ENCODE measurements at places on chromosomes 7 and 10. TPM values are rescaled to one million over a fixed set of nuclear protein-coding genes. Genes with fewer than 3 reads are reported as not detected.

NKX2-3 gene
- not detected for total RNA-seq

LIPK gene
- not detected for total RNA-seq

SEMA3A gene
- 80.2 TPM for total RNA-seq

VPS41 gene
- 53.1 TPM for total RNA-seq

PLXDC2 gene
- 5.5 TPM for total RNA-seq

CALCR gene
- not detected for total RNA-seq

ARL3 gene
- 3.6 TPM for total RNA-seq

EBLN1 gene
- not detected for total RNA-seq

PON1 gene
- total RNA-seq = not detected

TCF7L2 gene
- total RNA-seq = 2.9 TPM

FAM13C gene
- total RNA-seq = 16.7 TPM

FAM237B gene
- not detected for total RNA-seq

TMEM229A gene
- not detected for total RNA-seq

PODXL gene
- 98.4 TPM for total RNA-seq

CDC14C gene
- total RNA-seq = not detected

CPEB3 gene
- 1.7 TPM for total RNA-seq

UCN3 gene
- total RNA-seq = not detected
